ENCODE measurements at places on chromosomes 13 and 19.

DNA sequence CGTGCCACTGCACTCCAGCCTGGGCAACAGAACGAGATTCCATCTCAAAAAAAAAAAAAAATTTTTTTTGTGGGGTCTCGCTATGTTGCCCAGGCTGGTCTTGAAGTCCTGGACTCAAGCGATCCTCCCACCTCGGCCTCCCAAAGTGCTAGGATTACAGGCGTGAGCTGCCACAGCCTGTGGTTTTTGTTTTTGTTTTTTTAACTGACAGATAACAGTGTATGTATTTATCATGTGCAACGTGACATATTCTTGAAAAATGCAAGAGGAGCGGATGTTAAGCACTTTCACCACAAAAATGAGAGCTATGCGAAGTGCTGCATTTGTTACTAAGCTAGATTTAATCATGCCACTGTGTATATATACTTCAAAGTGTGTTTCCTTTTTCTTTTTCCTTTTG, 49.0 kb downstream of the ARHGEF18 start:
- DNase-seq, result no peak

DNA sequence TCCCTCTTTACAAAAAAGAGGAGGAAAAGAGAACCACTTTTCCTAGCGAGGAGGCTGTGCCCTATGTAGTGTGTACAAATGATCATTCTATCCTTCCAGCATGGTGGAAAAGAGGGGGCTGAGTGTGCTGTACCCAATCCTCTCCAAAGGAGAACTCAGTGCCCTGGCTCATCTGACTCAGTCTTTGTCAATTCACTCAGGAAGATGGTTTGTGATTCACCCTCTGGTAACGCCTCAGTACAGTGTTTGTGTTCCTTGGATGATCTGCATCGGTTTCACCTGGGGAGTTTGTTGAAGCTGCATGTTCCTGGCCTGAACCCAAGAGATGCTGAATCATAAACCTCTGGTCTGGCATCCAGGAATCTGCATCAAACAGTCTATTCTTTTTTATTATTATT, 18.3 kb upstream of the ENOX1 start:
- DNase-seq, result no peak

DNA sequence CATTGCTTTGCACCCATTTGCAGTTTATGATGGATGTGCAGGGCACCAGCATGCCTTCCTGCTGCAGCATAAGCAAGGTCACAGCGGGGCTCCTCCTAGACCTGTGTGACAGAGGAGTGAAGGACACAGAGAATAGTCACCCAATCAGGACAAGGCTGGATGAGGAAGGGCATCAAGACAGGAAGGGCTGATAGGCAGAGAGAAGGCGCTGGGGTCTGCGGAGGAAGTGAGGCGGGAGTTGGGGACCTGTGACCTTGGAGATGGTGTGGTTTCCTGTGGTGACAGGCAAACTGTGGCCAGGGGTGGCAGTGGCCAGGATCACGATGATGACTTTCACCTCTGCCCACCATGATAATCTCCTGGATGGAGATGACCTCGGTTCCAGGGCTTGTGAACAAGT, 16.4 kb upstream of the KCTD15 start:
- DNase-seq, result no peak

DNA sequence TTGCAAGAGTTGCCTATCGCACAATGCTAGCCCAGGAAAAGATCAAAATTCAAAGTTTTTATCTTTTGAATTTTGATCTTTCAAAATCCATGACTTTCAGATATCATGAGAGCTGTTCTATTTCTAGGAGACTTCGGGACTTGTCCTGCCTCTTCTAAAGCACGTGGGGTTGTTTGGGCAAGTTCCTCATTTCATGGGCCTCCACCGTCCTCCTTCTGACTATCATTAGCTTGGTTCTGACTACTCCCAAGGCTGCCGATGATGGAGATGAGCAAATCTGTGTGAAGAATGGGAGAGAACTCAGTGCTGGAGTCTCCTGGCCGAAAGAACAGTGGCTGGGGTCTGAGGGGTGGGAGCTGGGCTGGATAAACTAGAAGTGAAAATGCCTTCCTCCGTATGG, 86.5 kb downstream of the COL4A1 start:
- no peak for DNase-seq

DNA sequence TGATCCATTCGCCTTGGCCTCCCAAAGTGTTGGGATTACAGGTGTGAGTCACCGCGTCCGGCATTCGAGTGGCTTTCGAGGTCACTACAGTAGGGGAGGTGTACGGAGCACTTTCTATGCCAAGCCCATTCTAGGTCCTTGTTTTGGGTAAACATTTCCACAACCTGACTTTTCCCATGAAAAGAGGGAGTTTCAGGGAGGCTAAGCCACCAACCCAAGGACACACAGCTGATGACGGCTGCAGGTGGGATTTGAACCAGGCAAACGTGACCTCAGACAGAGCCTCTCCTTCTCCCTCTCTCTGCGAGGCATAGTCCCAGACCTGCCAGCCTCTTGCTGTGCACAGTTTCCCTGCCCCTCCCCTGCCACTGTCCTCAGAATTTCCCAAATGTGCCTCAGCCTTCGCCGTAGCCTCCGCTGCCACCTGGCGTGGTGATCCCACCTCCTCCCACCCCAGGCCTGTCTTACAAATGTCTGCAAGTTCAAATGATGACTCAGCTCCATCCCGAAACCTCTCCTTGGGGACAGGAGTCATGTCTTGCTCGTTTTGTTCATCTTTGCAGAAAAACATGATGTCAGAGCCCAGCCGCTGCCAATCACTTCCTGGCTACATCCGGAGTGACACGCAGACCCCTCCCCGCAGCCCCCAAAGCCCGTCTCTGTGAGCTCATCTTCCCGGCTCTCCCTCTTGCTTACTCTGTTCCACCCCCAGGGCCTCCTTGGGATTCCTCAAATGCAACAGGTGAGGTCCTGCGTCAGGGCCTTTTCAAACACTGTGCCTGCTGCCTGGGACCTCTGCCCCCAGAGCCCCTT, 6.6 kb upstream of the GADD45B start:
- no peak for DNase-seq

DNA sequence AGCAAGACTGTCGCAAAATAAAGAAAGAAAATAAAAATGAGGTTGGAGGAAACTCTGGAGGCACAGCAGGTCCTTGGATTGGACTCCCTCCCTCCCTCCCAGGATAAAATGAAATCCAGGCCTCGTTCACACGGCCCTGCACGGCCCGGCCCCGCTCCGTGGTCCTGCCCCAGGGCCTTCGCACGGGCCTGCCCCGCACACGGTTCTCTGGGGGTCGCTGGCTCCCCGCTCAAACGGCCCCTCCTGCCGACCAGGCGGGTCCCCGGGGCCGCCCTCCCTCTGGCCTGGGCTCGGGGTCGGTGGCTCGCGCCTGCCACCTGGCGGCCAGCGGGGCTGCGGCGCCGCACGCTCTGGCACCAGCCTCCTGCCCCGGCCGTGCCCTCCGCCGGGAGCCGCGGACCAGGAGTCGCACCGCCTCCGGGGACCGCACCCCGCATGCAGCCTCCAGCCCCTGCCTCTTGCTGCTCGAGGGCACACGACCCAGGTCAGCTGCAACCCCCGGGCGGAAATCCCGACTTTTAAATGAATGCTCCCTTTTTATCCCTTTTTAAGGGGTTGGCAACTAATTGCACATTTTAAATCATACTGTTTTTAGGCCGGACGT, 1.5 kb upstream of the WDR18 start:
- DNase-seq, result peak; percentile 60

DNA sequence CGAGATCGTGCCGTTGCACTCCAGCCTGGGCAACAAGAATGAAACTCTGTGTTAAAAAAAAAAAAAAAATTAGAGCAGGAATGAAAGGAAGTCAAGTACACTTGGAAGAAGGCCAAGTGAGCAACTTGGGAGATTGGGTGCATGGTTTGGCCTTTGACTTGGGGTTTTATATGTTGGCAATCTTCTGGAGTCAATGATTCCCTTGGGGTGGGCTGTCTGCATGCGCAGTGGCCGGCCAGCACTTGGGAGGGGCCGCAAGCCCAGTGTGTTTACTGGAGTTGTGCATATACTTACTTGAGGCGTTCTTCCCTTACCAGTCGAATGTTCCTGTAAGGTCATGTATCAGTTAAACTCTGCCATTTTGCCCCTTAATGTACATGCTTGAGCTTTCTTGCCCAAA, 103.9 kb downstream of the FAM216B start:
- DNase-seq, result no peak

DNA sequence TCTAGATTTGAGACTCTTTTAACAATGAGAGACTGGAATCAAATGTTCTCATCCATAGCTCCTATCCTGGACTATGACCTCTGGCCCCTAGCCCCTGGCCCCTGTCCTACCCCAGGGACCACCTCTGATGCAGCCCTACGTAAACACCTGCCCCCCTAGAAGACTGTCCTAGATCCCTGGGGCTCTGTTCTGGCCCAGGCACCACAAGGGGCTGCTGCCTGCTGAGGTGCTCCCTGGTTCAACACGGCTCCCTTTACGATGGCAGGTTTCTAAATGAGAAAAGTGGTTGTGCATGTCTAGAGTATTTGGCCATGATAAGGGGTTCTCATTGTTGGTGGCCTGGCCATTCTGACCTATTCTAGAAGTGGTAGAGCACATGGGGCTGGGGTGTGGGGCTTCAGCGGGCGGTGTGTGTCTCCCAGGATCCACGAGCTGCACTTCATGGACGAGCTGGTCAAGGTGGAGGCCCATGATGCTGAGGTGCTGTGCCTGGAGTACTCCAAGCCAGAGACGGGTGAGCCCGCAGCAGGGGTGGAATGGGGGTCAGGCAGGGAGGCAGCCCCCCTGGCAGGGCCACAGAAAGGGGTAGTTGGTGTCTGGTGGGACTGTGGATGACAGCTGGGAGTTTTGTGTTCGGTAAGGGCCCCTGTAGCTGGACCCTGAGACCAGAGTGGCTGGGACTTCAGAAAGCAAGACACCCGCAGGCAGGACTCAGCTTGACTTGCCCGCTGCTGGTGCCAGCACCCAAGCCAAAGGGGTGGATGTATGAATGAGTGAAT, 26.5 kb upstream of the OVOL3 start:
- DNase-seq, result no peak

DNA sequence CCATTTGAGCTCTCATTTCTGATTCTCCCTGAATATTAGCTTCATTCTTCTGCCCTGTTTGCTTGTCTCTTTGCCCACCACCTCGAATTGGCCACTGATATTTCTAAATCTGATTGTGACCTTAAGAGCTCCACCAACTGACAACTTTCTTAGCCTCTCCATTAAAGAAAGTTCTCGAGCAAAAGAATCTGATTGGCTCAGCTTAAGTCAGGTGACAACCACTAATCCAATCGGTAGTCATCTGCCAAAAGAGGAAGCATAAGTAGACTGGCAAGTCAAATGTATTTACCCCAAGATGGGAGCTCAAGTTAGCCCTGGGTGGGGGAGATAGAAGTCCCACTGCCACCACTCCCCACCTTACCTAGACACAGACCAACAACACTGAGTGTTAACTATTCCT, 41.5 kb downstream of the NOTCH3 start:
- DNase-seq, result no peak

DNA sequence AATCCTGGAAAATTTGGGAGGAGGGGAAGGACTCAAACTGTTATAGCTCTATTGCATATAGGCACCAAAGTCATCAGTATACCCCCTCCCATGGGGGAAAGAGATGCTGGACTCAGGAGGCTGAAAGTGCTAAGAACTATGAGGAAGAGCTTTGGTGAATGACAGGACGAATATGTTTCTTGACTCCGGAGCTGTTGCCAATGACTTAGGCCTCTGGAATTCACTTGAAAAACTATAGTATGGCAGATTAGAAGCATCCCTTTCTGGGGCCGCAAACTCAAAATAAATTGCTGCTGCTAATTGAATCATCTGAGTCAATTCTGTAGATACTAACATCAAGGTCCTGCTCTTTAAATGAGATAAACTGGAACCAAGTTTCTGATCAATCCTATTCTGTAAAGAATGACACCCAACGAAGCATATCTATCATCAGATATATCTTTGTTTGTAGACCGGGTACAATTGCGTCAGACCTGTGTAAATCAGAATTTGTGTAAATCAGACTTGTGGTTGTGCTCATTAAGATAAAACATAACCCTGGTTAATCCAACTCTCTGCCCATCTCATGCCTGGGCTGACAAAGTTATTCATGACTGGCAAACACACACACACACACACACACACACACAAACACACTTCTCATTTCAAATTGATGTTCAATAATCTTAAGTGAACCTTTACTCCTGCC, 1793.8 kb upstream of the PCDH20 start:
- no peak for DNase-seq

- DNase-seq, result peak; percentile 67
These were observed 3.1 kb downstream of the ADGRE1 start for GRCh38 chr19:6890401-6890913.

- no peak for DNase-seq
These were observed 2.5 kb upstream of the DCT start for GRCh38 chr13:94481941-94482340.

DNA sequence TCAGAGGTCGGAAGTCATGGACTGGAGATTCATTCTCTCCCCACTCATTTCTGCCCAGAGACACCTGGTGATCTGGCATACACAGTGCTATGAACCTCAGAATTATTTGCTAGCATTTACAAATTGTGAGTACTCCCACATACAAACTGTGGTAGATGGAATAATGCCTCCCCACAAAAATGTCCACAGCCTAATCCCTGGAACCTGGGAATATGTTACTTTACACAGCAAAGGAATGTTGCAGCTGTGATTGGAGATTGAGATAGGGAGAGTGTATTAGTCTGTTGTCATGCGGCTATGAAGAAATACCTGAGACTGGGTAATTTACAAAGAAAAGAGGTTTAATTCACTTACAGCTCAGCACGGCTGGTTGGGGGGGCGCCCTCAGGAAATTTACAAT, 3.1 kb upstream of the UQCRFS1 start:
- DNase-seq, result no peak

- DNase-seq, result no peak
These were observed 98.0 kb downstream of the GADD45B start for GRCh38 chr19:2573916-2574315.

GRCh38 chr13:48249018-48249417, 16.0 kb downstream of the ITM2B start:
- DNase-seq, result no peak

DNA sequence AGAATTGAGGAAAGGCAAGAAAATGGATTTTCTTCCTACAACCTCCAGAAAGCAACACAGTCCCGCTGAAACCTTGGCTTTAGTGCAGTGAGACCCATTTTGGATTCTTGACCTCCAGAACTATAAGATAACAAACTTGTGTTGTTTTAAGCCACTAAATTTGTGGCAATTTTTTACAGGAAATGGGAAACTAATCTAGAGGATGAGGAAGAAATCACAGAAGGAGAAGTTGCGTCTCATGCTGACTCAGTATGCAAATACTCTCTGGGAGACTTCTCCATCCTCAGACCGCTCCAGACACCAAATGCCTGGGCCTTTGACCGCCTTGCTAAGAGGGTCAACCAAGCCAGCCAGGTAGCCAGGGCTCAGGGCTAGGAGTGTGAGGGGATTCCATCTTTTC, 13.1 kb upstream of the CEACAM16 start:
- no peak for DNase-seq

DNA sequence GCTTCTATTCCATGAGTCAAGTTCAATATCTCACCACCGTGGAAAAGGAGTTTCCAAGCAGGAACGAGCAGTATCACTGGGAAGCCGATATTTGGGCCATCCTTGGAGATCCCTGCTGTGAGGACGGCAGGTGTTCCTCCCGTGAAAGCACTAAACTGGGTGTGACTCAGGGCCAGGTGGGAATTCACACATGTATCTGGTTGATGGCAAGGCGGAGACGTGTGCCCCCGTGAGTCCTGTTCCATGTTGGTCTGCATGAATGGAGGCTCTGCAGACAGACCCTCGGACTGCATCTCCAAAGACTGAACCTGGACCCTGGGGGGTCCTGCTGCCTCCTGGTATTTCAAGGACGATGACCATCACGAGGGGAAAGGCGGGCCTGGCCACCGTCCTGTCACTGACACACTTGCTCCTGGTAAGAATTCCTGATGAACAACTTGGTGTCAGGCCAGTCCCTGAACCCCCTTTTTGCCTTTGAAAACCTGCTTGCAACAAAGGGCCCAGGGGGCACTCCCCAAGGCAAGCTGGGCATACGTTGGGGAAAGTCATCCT, 22.8 kb upstream of the GAS6 start:
- no peak for DNase-seq
